GF-D8 (cell line): ENCODE measurements at places on chromosomes 7 and 10.

DNA sequence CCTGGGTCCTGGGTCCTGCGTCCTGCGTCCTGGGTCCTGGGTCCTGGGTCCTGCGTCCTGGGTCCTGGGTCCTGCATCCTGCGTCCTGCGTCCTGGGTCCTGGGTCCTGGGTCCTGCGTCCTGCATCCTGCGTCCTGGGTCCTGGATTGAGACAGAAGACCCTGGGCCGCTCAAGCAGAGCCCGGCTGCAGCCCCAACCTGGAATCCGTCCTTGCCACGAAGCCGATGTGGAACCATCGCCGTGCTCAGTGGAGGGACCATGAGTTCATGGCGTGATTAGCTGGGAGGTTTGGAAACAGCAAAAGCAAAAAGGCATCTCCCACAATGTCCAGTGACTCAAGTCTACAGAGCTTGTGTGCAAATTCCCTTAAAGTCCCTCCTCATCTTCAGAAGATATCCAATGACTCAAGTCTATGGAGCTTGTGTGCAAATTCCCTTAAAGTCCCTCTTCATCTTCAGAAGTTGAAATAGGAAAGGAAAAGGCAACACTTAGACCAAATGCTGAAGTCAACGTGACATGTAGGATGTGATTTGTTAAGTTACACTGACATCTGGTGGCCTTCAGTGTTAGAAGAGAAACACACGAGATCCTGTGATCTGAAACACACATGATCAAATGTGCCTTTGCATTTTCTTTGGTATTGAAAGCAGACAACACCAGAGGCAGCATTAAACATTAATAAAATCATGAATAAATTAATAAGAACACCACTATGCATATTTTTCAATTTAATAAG lies 179.9 kb downstream of the PTPRN2 start:
- peak; percentile 29 for DNase-seq

DNA sequence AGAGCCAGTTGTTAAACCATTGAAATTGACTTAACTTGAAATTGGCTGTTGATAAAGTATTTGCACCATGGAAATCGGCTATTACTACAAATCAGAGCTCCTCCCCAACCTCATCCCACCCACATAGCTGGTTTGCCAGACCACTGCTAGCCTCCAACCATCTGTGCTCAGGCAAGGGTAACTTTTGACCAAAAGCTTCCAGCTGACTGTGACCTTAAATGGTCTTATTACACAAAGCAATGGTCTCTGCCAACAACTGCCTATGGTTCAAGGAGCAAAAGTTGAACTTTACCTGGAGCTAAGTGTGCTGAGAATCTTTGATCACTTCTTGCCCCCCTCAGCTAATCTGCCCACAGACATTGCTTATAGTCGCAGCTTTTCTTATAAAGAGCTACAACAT lies 48.5 kb upstream of the ADRB1 start:
- DNase-seq = no peak

DNA sequence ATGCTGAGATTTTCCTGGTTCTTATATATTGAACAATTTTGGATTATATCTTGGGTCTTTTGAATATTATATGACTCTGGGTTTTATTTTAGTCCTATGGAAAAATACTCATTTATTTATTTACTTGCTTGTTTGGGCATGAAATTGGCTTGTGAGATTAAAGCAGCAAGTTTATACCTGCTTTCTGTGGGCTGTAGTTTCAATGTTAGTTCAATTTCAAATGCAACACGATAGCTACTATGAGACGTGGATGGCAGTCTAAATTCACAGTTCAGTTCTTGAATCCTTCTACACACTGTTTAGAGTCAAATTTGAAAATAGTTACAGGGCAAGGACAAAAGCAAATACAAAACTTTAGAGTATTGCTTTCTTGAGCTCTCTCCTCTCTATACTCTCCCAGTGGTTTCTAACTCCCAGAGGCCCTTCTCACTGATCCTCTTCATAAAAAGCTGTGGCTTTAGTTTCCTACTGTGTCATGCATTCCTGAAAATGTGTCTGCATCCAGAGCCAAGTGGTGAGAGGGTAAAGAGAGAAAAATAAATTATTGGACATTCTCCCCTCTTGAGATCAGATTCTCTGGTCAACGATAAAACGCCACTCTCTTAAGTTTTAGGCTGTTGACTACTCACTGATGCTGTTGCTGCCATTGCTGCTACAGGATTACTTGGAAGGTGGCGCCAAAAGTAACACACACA lies 34.4 kb downstream of the POLR1F start:
- DNase-seq = no peak

DNA sequence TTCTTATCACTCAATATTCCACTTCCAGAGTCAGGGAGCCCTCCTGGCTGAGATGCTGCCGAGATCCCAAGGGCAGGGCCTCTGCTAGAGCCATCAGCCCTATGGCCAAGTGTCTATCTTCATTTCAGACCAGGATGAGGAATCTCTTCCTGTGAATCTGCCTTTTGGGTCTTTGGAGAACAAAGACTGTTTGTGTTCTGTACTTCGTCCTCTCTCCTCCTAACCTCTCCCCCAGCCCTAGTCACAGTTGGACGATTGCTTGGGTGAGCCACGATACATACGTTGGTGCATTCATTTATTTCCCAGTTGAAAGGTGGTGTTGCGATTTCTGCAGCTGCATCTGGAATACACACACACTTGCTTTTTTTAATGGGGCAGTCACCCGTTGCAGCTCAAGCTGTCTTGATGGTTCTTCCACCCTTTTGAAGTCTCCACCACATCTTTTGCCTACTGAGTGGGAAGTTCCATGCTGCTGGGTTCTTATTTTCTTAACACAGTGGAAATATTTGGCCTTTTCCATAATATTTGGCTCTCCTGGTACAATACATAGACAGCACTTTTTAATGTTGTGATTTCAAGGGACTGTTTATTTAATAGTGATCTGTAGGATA lies 26.7 kb downstream of the SH3PXD2A start:
- DNase-seq = no peak

DNA sequence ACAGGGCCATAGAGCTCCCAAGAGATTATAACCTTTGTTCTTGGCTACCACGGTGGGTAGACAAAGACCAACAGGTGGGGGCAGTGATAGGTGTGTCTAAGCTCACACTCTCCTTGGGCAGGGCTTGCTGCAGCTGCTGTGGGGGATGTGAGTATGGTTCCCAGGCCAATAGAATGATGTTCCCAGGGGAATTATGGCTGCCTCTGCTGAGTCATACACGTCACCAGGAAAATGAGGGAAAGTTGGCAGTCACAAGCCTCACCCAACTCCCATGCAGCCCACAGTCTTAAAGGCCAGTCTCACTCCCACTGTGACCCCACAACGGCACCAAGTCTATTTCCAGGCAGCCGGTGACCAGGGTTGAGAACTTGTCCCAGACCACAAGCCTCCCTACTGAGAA lies 453.4 kb upstream of the PODXL start:
- no peak for DNase-seq

DNA sequence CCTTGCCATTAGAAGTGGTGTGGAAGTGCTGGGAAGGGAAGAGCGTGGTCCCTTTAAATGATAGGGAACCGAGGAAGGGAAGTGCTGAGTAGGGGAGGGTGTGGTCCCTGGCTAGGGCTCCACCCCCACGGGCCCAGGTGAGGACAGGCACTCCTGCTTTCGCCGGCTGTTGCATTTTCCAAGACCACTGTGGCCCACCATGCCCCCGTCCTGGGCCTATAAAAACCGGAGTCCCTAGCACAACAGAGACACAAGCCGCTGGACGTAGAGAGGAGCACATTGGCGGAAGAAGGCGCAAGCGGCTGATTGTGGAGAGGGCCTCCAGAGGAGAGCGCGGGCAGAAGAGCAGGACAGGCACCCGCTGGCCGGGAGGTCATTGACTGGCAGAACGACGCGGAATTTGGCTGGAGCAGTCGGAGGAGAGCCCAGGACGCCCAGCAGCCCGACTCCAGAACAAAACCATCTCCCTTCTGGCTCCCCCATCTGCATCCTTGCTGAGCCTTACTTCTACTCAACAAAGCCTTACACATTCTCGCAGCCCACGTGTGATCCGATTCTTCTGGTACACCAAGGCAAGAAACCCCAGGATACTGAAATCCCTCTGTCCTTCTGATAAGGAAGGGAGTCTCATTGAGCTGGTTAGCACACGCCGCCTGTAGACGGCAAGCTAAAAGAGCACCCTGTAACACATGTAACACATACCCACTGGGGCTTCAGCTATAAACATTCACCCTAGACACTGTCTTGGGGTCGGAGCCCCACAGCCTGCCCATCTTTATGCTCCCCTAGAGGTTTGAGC lies 146.2 kb upstream of the LYZL1 start:
- no peak for DNase-seq
